Suppressor macrophage (primary cell): ENCODE measurements at places on chromosomes 12 and 14.
A peak's percentile ranks its signal among the peaks of the same experiment; 100 is the strongest.

DNA sequence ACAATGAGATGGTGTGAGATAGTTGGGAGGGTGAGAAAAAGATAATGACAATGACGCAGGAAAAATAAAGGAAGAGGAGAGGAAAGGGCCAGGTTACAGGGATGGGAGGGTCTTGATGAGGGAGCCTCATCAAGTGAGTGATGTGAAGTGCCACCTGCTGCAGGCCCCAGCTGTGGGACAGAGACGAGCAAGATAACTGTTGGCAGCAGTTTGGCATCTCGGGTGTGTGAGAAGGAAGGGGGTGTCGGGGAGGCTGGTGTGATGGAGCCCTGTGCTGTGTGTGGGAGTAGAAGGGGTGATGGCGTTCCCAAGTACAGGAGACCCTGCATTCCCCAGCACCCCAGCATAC, 11.4 kb upstream of the TAC3 start:
- DNase-seq, result no peak

DNA sequence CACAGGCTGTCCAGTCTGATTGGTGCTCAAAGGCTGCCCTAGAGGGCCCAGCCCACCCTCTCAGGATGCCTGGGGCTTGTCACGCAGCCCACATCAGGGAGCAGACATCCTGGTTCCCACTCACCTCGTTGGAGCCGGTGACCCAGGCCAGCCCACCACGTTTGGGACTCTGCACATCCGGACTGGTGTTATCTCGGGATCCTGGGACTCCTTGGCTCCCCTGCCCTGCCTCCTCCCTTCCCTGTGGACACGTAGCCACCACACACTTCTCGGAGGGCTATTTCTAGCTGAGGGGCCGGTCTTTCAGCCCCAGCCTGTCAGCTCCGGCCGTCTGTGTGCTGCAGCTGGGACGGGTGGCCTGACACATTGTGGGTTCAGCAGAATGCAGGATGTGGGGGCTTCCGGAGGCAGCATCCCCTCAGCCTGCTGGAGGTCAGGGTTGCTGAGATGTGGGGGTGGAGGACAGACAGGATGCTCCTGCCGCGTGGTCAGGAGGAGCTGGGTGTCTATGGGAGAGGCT, 12.8 kb upstream of the FGF23 start:
- no peak for DNase-seq

GRCh38 chr12:92769124-92769901, 66.5 kb downstream of the PLEKHG7 start:
- peak; percentile 39 for DNase-seq

DNA sequence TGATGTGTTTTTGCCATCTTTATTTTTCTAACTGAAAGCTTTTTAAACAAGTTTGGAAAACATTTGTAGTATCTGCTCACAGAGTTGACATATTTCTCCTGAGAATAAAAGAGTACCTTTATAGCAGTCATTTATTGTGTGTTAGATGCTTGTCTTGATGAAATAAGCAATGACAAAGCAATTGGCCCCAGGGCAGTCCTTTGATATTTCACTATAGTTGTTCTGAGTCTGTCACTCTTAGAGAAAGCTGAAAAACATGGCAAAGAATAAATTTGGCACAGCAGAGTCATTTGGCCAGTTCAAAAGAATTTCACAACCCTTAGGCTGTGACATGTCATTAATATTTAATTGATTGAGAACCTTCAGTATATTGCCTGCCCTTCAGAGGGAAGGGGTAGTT, 166.2 kb downstream of the PTPRO start:
- no peak for DNase-seq

DNA sequence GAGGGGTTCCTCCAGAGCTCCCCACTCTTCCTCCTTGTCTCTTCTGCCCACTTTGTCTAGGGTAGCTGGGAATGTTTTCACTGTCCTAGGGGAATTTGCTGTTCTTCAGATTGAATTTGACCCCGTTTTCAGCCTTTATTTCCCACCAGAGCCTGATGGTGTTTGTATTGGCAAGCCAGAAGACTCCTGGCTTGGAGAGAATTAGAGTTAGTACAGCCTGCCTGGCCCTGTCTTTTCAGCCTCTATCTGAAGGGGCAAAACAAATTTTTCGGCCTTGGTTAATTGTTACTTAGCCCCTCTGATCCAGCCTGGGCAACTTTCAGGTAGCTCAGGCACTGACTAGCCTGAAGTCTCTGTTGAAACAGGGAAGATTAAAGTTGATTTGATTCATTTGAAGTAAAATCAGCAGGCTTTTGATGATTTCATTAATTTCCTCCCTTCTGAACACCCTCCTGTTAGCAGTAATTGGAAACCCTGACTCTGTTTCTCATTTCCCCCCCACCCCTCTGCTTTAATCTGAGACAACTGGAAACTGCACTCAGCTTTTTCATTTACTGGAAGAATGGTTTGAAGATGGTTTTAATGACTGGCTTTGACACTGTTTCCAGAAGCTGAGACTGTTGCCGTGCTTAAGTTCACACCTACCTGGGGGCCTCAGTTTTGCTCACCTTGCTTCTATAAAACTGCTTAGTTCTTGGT, 63.3 kb downstream of the SUSD6 start:
- no peak for DNase-seq

- DNase-seq, result peak; percentile 11
Measured at GRCh38 chr12:12214635-12215131, 52.2 kb downstream of the LRP6 start.

- peak; percentile 97 for DNase-seq
Measured at GRCh38 chr14:90087433-90087832, 25.6 kb downstream of the KCNK13 start.

GRCh38 chr14:91501348-91501747, 8.8 kb downstream of the PPP4R3A start:
- DNase-seq, result no peak

GRCh38 chr12:128603573-128604115, 220.1 kb downstream of the SLC15A4 start:
- DNase-seq, result no peak

DNA sequence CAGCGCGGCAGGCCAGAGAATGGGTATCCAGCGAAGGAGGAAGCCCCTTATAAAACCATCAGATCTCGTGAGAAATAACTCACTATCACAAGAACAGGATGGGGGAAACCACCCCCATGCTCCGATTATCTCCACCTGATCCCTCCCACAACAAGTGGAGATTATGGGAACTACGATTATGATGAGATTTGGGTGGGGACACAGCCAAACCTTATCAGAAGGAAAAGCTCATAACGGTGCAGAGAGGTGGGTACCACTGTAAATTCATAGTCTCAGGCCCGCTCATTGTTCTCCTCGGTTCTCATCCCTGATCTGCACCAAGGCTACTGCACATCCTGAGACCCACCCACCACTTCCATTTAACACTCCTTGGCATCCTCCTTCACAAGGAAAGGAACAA, 326.5 kb downstream of the MED13L start:
- no peak for DNase-seq

DNA sequence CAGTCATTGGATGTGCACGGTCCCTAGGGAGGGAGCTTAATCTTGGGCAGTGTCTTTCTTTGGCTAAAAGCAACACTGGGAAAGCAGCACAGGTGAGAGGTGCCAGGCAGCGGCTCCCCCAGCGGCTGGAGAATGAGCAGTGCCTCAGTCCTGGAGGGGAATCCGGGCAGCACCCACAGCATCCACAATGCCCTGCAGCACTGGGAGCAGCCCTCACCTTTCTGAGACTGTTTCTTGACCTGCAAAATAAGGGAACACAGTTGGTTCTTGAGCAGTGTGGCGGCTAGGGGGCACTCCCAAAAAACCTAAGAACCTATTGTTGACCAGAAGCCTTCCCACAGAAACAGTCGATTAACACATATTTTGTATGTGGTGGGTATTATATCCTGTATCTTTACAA, 75.8 kb downstream of the SINHCAF start:
- DNase-seq, result no peak

DNA sequence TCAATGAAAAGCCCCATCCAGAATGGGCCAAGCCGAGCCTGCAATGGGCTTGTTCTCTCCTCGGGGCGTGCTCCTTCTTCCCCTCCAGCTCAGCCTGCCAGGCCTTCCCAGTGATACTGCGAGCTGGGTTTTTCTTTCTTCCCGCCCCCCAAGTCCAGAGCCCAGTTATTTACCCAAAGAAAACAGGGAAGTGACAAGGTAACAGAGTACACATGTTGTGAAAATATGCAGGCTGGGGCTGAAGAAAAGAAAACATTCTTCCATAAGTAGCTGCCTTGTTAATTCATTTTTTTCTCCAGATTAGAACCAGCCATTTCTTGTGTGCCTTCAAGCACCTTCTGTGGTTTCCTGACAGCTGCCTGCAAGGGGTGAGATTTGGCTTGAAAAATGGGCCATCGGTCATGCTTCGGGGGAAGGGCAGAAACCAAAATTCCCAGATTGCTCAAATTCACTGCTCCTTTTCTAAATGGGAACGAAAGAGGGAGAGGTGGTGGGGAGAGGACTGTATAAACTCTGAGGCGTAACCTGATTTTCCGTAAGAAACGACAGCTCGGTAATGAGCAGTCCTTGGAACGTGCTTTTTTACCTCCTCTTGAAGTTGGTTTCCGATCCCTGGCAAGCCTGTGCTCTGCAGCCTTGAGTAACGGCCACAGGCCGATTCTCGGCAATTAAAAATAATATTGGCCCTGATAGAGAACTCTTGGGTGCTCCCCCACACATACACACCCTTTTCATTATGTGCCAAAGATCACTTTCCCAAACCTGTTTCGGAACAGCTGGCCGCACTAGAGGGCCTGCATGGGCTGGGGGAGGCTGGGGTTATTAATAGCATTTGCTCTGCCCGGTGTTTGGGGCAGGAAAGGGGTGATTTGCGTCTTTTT, 229.4 kb downstream of the ZFP36L1 start:
- no peak for DNase-seq

- no peak for DNase-seq
Measured at GRCh38 chr12:23669691-23670090, 279.8 kb downstream of the SOX5 start.

DNA sequence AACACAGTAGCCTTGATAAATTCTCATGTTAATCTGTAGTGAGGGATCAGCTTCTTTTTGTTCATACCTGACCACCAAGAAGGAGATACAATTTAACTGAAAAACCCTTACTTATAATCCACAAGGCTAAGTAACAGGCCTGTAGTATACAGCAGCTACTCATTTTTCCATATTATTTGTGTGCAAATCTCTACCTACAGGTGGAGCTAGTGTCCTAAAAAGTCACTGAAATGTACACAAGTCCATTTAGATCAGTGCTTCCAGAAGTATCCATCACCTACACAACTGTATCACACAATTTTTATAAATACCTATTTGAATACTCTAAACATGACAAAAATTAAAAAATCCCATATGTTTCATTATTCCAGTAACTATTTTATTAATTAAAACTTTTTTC, 173.2 kb downstream of the SLC35F4 start:
- DNase-seq, result peak; percentile 12

GRCh38 chr14:49106741-49107667, 479.2 kb downstream of the RPS29 start:
- no peak for DNase-seq

- no peak for DNase-seq
Measured at GRCh38 chr14:77011245-77011644, 17.3 kb downstream of the IRF2BPL start.

DNA sequence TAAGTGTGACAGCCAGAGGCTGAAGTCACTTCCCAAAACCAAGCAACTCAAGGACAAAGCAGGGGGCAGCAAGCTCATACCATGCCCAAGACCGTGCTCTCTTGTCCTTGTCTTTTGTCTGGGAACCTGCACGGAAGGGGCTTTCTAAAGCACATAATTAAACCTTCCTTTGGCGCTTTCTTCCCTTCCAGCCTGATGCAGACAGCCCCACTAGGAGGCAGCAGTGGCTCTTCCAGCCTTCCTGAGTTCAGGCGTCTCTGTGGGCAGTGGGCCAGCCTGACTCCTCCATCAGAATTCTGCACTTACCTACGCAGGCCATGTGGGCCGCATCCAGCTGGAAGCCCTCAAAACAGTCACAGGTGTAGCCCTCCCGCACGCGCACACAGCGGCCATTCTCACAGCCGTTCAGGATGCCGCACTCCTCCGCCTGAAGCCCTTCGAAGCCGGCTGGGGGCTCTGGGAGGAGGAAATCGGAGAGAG, 7.6 kb downstream of the ISCA2 start:
- DNase-seq, result peak; percentile 45

- no peak for DNase-seq
Measured at GRCh38 chr12:9273276-9273675, 65.1 kb upstream of the PZP start.

- DNase-seq, result no peak
Measured at GRCh38 chr12:24697769-24698168, 251.1 kb downstream of the BCAT1 start.

GRCh38 chr14:102926104-102926503, 3.6 kb downstream of the AMN start:
- DNase-seq, result no peak

DNA sequence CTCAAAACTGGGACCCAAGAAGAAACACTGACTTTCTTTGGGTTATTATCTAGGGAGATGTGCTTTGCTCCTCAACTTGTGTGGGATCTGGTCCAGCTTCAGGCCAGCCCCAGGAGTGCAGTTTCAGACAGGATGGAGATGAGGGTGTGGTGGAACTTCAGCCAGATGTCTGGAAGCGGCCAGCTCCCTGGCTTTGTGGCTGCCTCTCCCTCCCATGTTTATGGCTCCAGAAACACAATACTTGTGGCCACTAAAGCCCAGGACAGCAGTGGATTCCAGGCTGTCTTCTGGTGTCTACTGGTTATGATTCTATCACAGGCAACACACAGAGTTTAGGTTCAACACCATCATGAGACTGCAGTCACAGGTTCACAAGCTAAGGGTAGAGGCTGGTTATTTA, 44.2 kb upstream of the EMP1 start:
- DNase-seq, result no peak

GRCh38 chr12:120132863-120133385, 16.4 kb upstream of the RAB35 start:
- no peak for DNase-seq

DNA sequence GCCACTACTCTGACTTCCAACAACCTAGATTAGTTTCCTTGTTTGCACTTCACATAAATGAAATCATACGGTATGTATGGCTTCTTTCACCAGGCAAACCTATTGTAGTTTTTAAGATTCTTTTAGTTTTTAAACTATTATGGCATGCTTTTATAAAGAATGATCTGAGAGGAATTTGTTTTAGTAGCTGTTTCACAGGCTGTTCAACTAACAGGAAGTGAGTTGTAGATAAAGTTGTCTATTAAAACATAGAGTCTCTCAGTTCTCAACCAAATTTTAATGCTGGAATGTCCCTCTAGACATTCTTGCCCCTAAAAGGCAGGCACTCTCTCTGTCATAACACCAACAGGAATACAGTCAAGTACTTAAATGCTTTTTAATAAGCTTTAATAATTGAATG, 102.7 kb upstream of the DACT1 start:
- DNase-seq, result no peak

DNA sequence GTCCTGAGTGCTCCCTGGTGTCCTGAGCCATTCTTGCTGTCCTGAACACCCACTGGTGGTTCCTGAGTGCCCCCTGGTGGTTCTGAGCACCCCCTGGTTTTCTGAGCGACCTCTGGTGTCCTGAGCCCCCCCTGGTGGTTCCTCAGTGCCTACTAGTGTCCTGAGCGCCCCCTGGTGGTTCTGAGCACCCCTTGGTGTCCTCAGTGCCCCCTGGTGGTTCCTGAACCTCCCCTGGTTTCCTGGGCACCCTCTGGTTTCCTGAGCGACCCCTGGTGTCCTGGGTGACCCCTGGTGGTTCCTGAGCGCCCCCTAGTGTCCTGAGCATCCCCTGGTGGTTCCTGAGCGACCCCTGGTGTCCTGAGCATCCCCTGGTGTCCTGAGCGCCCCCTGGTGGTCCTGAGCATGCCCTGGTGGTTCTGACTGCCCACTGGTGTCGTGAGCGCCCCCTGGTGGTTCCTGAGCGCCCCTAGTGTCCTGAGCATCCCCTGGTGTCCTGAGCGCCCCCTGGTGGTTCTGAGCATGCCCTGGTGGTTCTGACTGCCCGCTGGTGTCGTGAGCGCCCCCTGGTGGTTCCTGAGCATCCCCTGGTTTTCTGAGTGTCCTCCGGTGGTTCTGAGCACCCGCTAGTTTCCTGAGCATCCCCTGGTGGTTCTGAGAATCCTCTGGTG, 473.1 kb downstream of the TMEM121 start:
- peak; percentile 69 for DNase-seq
